ENCODE measurements at places on chromosomes 13 and 19.
A peak's percentile ranks its signal among the peaks of the same experiment; 100 is the strongest.

DNA sequence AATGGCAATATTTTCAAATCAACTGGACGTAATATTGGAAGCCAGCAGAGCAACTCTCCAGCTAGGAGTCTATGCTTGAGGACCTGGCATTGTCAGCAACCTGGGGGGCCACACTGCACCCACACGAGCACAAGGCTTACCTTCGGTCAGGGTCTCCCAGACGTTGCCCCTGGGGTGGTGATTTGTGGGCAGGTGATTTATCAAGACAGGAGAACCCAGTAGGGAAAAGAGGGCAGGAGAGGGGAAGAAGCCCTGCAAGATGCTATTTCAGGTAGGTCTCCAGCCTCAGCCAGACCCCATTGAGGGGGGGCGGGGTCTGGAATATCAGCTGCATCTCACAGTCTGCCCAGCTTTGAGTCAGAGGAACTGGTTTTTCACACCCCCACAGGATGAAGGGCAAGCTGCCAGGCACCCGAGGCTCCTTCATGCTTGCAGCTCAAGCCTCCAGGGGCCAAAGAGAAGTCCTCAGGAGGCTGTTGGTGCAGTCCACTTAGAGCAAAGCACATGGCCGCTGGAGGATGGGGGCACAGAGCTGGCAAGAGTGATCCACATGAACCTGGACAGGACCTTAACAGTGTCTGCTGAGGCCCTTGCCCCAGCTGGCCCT lies 80.9 kb upstream of the UQCRFS1 start:
- peaks cover 54% of the 10 kb centered on the region for H3K27me3 ChIP-seq
- DNase-seq = no peak
- H3K4me1 ChIP-seq = peaks cover 6% of the 10 kb centered on the region
- no peak overlapping the region for H3K27ac ChIP-seq
- no peaks in the 10 kb centered on the region for H3K36me3 ChIP-seq

GRCh38 chr13:39025433-39025839 lies 12.5 kb downstream of the PROSER1 start:
- H3K36me3 ChIP-seq = peaks cover 27% of the 10 kb centered on the region
- H3K27ac ChIP-seq = no peak overlapping the region
- no peak overlapping the region for H3K4me3 ChIP-seq
- DNase-seq = no peak

DNA sequence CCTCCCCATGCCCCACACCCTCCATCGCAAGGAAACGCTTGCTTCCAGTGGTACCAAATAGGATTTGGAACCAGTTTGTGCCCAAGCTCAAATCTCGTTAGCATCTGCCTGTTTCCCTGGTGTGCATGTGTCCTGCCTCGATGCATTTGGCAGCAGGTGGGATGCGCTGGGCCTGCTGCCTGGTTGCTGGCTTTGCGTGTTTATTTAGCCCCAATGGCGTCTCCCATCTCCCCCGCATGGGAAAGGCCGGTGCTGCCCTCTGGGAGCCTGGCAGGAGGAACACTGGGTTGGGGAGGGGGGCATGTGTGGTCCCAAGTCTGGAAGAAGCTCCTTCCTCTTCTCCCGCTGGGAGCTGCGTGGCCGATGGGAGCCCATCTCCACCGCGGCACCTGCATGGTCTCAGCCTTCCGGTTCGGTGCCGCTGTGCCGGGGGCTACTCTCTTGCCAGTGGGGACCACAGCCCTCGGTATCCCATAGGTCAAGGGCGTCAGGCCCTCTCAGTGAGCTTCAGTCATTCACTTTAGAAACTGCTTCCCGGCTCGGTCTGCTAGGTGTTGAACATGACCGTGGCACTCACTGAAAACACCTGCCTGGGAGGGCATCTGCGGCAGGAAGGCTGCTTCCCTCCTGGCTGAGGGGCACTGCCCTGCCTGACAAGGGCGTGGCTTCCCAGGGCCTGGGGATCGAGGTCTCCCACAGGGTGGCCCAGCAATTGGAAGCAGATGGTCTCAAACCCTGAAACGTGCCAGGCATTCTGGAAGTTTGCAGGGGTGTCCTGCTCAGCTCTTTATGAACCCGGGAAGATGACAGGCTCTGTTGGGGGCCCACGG lies 11.8 kb upstream of the F7 start:
- H3K27me3 ChIP-seq = peaks cover 3% of the 10 kb centered on the region
- no peak for DNase-seq
- peaks cover 3% of the 10 kb centered on the region for H3K36me3 ChIP-seq
- no peak overlapping the region for H3K27ac ChIP-seq

DNA sequence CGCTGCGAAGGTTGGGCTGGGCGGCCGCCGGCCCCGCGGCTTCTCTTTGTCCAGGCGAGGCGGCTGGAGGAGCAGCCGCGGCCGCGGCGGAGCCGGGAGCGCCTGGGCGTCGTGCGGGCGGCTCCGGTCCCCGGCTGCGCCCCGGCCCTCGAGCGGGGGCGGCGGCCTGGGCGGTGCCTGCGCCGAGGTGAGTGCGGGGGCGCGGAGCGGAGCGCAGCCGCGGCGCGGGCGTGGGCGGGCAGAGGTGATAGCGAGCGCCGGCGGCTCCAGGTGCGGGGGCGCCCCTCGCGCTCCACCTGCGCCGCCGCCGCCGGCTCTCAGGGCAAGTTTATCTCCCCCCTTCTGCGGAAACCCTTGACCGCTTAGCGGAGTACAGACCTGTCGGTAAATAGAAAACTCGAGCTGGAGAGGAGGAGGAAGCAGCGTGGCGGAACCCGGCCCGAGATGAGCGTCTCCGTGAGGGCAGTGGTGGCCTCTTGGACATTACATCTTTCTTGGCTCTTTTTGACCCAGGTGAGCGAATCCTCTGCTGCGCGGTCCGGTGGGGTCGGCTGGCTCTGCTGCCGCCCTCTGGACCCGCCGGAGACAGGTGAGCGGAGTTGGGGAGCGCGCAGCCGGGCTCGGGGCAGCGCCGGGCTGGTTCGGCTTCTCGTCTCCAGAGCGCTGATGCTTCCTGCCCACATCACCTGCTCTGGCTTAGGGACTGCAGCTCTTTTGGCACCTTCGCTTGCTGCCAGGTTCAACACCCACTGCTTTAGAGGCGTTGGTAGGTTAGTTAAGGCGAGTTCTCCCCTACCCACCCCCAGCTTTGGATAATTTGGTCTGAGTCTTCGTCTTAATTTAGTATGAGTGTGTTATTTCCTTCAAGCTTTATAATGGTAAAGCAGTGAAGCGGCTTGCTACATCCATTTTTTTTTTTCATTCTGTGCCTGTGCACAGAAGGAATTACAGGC lies at the start of gene MTUS2:
TSS of gene MTUS2 (plus strand) at position 241 of the 953 bp plus-strand sequence.
- H3K27ac ChIP-seq = no peak within 1 kb of the TSS
- H3K36me3 ChIP-seq = no peaks in the 10 kb centered on the region
- H3K27me3 ChIP-seq = peaks cover 75% of the 10 kb centered on the region
- peak within 1 kb of the TSS; percentile 87 for H3K4me3 ChIP-seq

DNA sequence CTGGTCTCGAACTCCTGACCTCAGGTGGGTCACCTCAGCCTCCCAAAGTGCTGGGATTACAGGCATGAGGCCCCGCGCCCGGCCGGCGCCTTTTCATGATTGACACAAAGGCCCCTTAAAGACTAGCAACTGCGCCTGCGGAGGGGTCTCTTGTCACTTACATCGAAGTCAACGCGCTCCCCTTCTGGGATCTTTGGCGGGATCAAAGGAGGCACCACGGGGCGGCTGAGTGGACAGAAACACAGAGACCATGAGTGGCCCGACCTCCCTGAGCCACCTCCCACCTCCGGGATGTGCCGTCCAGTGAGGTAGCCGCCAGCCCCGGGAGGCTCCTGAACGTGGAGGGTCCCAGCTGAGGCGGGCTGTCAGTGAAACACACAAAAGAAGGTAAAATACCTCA lies 7.3 kb downstream of the TNNT1 start:
- no peak for DNase-seq
- H3K4me1 ChIP-seq = peaks cover 9% of the 10 kb centered on the region
- H3K27me3 ChIP-seq = peaks cover 35% of the 10 kb centered on the region
- H3K27ac ChIP-seq = no peak overlapping the region
- no peaks in the 10 kb centered on the region for H3K36me3 ChIP-seq

GRCh38 chr13:75514080-75514995 lies 23.3 kb downstream of the COMMD6 start:
- H3K4me3 ChIP-seq = no peak overlapping the region
- H3K27me3 ChIP-seq = no peaks in the 10 kb centered on the region
- no peak overlapping the region for H3K27ac ChIP-seq
- no peak for DNase-seq
- H3K4me1 ChIP-seq = no peaks in the 10 kb centered on the region
- no peaks in the 10 kb centered on the region for H3K36me3 ChIP-seq

- no peaks in the 10 kb centered on the region for H3K27me3 ChIP-seq
- H3K27ac ChIP-seq = no peak overlapping the region
- no peaks in the 10 kb centered on the region for H3K4me1 ChIP-seq
Observed at GRCh38 chr13:69545551-69545950, 562.1 kb upstream of the ATXN8OS start.

GRCh38 chr19:29714953-29715700 lies at the start of gene C19orf12:
C19orf12 (minus strand) TSS chr19:29715261; CDS start chr19:29708413, 6,848 bp downstream.
- H3K4me1 ChIP-seq = peaks cover 38% of the 10 kb centered on the region
- no peaks in the 10 kb centered on the region for H3K27me3 ChIP-seq
- DNase-seq = peak; percentile 82
- peak within 1 kb of the TSS; percentile 91 for H3K4me3 ChIP-seq
- peaks cover 3% of the 10 kb centered on the region for H3K36me3 ChIP-seq
- H3K27ac ChIP-seq = peak within 1 kb of the TSS; percentile 95

DNA sequence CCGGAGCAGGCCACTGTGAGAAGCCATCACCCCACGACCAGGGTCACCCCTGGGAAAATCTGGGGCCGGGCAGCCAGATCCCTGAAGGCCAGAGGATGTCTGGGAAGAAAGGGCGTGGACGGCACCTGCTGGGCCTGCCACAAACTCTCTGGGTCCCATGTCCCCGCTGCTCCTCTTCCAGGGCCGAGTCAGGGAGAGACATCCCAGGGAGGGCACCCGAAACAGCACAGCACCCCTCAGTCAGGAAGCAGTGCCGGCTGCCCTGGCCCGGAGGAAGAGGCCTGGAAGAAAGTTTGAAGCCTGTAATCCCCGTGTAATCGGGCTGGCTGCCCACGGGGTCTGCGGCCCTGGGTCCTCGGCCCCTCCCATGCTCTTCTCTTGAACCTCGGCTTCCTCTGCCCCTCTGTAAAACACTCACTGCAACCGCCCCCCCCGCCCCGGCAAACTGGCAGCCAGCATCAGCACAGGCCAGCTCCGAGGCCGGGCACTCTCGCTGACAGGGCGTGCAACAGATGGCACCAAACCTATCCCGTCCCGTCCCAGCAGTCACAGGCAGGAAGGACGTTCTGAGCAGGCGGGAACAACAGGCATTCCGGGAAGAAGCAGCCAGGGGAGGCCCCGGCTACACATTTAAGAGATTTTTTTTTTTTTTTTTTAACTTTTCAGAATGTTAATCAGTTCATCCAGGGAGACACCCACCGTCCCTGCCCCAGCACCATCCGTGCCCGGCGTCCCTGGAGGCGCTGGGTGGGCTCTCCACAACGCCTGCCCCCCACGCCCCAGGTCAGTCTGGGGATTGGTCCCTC lies 1.5 kb downstream of the SBNO2 start:
- H3K27ac ChIP-seq = peak overlapping the region; percentile 85
- peak overlapping the region; percentile 88 for H3K4me3 ChIP-seq
- no peak for DNase-seq
- H3K27me3 ChIP-seq = no peaks in the 10 kb centered on the region

DNA sequence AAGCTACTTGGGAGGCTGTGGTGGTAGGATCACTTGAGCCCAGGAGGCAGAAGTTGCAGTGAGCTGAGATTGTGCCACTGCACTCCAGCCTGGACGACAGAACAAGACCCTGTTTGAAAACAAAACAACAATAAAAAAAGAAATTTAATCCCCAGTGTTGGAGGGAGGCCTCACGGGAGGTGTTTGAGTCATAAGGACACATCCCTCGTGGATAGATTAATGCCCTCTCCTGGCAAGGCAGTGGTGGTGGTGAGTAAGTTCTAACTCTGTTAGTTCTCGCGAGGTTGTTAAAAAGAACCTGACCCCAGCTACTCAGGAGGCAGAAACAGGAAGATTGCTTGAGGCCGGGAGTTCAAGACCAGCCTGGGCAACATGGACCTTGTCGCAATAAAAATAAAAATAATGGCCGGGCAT lies 27.6 kb upstream of the SIN3B start:
- DNase-seq = no peak
- no peak overlapping the region for H3K27ac ChIP-seq
- no peaks in the 10 kb centered on the region for H3K36me3 ChIP-seq
- no peaks in the 10 kb centered on the region for H3K27me3 ChIP-seq
- no peaks in the 10 kb centered on the region for H3K4me1 ChIP-seq

- H3K4me1 ChIP-seq = peaks cover 3% of the 10 kb centered on the region
- H3K4me3 ChIP-seq = peak overlapping the region; percentile 38
- DNase-seq = no peak
- no peak overlapping the region for H3K27ac ChIP-seq
Observed at GRCh38 chr13:50014386-50014785, 858 bp upstream of the KCNRG start.

- H3K27ac ChIP-seq = no peak overlapping the region
- peaks cover 48% of the 10 kb centered on the region for H3K36me3 ChIP-seq
- H3K4me3 ChIP-seq = no peak overlapping the region
- H3K4me1 ChIP-seq = no peaks in the 10 kb centered on the region
- no peaks in the 10 kb centered on the region for H3K27me3 ChIP-seq
- no peak for DNase-seq
Observed at GRCh38 chr19:37635076-37636056, 19.9 kb downstream of the ZFP30 start.

GRCh38 chr19:10677751-10678150 lies 23.5 kb upstream of the QTRT1 start:
- H3K36me3 ChIP-seq = peaks cover 18% of the 10 kb centered on the region
- DNase-seq = no peak
- no peak overlapping the region for H3K27ac ChIP-seq
- no peak overlapping the region for H3K4me3 ChIP-seq
- no peaks in the 10 kb centered on the region for H3K27me3 ChIP-seq
- no peaks in the 10 kb centered on the region for H3K4me1 ChIP-seq

DNA sequence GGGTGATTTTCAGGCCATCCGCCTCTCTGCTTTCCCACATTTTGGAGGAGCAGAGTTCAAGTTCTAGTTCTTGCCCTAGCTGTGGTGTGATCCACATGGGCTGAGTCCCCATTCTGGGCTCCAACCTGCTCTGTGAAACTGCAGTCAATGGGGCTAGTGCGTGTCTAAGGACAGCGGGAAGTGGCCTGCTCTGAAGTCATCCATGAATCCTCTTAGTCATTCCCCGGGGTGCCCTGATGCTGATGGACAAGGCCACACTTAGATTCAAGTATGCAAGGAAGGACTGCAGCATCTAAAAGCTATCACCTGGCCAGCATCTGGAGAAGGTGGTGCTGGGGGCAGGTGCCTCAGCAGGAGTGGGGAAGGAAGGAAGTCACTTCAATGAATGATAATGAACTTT lies 94.6 kb downstream of the TSHZ3 start:
- H3K4me3 ChIP-seq = no peak overlapping the region
- DNase-seq = no peak
- H3K4me1 ChIP-seq = peaks cover 9% of the 10 kb centered on the region
- H3K36me3 ChIP-seq = no peaks in the 10 kb centered on the region
- no peak overlapping the region for H3K27ac ChIP-seq

- DNase-seq = no peak
- H3K36me3 ChIP-seq = no peaks in the 10 kb centered on the region
- no peaks in the 10 kb centered on the region for H3K27me3 ChIP-seq
- H3K27ac ChIP-seq = no peak overlapping the region
- H3K4me3 ChIP-seq = no peak overlapping the region
- peaks cover 4% of the 10 kb centered on the region for H3K4me1 ChIP-seq
Observed at GRCh38 chr13:44011036-44011435, 131.3 kb downstream of the LACC1 start.

All from type B pancreatic cell (in vitro differentiated cells).